ENCODE measurements at places on chromosomes 7 and 10.
A peak's percentile ranks its signal among the peaks of the same experiment; 100 is the strongest.

DNA sequence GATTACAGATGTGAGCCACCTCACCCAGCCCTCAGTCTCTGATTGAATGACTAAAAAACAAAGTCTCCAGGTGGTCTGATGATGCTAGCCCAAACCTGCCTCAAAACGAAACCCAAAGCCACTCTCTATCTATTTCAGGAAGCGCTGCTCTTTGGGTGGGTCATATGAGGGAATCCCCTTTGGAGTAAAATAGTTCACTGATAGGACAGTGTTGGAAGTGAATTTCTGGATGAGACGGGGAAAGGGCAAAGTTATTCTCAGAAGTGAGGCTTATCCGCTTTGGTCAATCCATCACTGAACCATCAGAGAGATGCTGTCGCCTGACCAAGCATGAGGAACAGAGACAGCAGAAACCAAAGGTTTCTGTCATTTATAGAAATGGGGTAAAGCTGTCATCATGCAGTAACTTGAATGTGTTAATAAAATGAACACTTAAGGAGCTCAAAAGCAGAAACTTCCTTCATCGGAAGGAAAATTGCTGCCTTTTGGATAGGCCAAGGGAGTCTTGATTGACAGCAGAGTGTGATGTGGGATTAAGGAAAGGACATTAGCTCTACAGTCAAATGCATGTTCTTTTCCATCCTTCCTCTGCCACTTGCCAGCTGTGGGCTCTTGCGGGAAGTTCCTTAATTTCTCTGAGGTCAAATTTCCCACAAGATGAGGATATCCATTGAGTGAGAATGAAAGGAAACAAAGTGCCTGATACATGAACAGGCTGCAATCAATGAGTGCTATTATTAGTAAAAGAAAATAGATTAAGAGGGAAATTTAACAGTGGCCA, 64.9 kb upstream of the C1QL3 start:
- no peak for DNase-seq

DNA sequence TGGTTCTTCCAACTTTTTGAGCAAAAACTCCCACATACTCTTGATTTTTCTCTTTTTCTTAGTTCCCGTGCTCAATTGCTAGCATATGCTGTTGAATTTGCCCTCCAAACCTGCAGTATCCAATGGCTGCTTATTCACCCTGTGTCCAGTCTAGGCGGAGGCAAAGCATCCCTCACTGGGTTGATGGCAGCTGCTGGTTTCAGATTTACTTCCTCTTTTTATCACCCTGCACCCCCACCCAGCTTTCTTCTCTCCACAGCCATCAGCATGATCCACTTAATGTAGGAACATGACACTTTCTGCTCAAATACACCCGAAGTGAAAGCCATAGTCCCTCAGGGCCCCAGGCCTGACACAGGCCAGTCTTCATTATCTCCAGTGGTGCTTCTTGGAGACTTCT, 87.6 kb upstream of the ADARB2 start:
- no peak for DNase-seq

DNA sequence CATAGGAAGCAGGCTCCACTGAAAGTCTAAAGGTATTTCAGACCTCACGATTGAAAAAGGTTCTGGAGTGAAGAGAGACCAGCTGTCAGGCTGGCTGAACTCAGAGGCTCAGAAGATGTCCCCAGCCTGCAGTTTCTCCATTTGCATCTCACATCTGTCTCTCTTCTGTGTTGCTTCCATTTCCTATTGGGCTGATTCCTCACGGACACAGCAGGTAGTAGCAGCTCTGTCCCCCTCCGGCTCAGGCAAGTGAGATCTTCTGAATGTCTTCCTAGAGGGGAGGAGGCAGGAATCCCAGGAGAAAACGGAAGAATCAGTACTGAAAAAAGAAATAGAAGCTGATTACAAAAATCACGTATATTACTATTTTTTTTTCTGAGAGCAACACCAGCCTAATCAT, 274.1 kb upstream of the COBL start:
- DNase-seq = no peak

DNA sequence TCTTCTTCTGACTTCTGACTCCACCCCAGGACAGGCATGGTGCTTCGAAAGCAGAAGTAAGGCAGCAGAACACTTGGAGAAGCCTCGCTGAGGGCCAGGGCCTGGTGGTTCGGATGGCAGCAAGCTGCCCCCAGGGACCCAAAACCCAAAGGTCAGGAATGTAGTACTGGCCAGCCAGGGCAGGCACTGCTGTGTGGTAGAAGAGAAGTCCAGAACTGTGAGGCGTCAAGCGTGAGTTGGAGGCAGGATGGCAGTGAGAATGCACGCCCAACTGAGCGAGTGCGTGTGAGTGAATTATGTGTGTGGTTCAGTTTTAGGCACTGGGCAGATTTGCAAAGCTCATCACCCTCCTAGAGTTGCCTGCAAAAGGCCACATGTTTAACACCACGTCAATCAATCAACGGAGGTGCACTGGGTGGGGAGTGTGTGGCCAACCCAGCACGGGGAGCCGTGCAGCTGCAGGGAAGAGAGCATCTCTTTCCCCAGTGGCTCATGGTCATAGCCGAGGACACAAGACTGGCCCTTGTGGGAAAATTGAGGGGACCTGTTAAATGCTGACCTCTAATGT, 144.3 kb downstream of the KCNMA1 start:
- no peak for DNase-seq

- DNase-seq = no peak
Observed at GRCh38 chr7:29119538-29119937, 26.8 kb downstream of the CPVL start.

- no peak for DNase-seq
Observed at GRCh38 chr7:45033931-45034290, 33.9 kb downstream of the CCM2 start.

GRCh38 chr10:104479906-104480593, 126.4 kb downstream of the CFAP58 start:
- no peak for DNase-seq

- no peak for DNase-seq
Observed at GRCh38 chr7:83548250-83548649, 100.7 kb downstream of the SEMA3E start.

DNA sequence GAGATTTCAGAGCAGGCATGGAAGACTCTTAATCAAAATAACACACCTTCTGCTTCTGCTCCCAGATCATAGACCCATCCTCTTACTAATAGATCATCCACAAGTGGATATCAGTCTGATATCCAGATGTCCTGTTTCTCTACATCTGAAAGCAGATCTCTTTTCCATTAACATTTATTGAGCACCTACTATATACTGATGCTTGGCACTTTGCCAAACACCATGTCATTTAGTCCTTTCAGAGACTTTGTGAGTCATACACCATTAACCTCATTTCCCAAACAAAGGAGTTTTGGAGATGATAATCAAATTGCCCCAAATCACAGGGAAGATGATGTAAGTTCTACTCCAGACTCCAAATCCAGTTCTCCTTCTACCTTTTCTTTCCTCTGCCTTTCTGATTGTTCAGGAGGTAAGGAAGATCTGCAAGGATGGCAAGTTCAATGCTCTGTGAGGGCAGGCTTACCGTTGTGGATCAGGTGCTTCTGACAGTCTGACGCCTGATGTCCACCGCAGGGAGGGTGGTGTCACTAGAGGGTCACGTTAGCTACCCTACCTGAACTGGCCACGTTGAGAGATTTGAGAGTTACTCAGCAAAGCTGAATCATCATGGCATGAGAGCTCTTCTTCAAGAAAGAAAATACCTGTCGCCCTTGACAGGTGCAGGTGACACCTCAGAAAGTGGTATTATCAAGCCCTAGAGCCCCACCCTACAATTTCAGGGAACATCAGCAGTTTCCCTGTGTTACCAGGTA, 269.6 kb upstream of the ZMIZ1 start:
- no peak for DNase-seq

- peak; percentile 46 for DNase-seq
Observed at GRCh38 chr7:149261316-149261828, 624 bp upstream of the ZNF783 start.

GRCh38 chr10:82888809-82889455, 1013.9 kb downstream of the NRG3 start:
- DNase-seq = no peak

DNA sequence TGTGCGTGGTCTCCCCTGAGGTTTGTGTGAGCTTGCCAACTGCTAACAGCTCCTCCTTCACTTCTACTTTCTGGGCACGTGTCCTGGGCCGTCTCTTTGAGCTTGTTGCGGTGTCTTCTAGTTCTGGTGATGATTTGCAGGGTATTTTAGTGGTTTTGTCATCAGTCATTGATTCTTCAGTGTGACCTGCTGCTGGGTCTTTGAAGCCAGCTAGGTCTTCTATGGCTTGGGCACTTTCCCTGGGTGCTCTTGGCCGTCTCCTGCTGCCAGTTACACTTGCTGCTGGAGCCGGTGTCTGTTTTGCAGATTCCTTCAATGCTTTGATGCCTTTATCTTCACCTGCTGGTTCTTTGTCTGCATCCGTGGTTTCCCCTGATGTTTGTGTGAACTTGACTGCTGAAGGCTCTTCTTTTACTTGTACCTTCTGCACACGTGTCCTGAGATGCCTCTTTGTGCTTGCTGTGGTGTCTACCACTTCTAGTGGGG, 23.0 kb downstream of the MKI67 start:
- DNase-seq = no peak

- peak; percentile 39 for DNase-seq
Observed at GRCh38 chr7:35723011-35723410, 28.1 kb upstream of the HERPUD2 start.

DNA sequence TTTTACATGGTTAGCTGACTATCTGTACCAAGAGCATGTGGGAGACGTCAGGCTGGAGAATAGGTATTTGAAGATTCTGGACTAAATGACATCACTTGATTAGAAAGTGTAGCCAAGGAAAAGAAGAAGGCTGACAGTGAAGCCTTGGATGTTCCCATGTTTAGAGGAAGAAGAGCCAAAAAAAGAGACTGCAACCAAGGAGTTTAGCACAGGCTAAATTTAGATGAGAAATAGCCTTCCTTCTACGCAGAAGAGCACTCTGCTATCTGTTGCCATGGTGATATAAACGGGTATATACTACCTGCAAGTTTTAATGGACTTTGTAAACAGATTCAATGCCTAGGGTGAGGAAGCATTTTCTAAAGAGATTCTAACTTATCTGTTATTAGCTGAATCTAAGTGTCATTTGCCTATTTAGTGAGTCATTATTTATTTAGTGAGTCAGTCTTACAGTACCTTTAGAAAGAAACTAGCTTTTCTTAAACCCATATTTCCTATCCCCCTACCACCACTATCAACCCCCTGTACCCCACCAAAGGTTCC, 69.8 kb downstream of the CDK6 start:
- peak; percentile 60 for DNase-seq

GRCh38 chr7:106568680-106569499, 92.1 kb downstream of the CCDC71L start:
- peak; percentile 11 for DNase-seq

DNA sequence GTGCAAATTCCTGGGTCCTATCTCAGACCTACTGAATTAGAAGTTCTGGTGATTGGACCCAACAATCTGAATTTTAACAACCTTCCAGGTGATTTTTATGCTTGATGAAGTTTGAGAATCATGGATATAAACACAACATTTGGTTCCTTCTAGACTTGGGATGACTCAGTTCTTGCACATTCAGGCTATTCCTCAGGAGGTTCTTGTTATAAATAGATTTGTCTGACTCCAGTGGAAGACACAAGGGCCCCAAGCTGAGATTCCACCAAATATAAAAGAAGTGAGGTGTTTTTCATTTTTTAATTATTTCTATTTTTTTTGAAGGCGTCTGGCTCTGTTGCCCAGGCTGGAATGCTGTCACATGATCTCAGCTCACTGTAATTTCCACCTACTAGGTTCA, 9.4 kb upstream of the TAS2R16 start:
- DNase-seq = peak; percentile 32

GRCh38 chr7:32216759-32217158, 146.6 kb upstream of the PDE1C start:
- DNase-seq = no peak

DNA sequence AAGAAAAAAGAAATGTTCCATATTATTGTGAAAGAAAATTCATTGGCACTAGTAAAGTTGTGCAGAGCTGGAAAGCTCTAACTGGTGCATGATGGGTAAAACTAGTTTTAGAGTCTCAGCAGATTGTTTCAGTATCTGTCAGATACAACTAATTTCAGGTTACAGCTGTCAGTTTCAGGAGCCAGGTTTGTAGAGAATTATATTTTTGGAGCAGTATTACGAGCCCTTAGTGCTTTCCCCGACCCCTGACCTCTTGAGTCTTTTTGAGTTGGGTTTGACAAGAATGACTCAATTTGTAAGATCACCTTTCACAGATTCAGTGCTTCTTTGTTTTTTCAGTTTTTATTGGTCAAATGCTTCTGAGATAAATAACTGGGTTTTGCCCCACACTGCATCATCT, 366.4 kb upstream of the PLXDC2 start:
- DNase-seq = no peak

GRCh38 chr7:132705146-132705545, 128.9 kb upstream of the PLXNA4 start:
- no peak for DNase-seq

GRCh38 chr10:29681676-29682448, 47.1 kb upstream of the SVIL start:
- DNase-seq = no peak

DNA sequence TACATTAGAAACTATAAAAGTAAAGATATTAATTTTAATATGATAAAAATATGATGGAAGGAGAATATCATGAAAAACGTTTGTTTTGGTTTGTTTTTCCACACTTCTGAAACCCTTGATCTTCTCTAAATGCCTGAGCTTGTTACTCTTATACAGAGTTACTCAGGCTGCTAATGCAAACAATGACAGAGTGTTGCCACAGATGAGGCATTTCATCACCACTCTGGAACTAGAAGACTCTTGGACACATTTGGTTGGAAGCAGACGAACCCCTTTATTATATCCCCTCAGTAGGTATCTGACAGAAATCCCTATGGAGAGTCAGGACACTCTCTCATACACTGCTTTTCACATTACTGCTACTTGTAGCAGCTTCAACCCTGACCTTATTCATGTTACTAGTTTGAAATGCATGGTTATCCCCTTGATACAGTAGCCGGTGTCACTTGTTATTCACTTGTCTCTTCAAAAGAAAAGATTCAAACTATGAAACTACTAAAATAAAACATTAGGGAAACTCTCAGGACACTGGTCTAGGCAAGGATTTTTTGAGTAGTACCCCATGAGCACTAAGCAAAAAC, 66.9 kb downstream of the SEMA3C start:
- no peak for DNase-seq

DNA sequence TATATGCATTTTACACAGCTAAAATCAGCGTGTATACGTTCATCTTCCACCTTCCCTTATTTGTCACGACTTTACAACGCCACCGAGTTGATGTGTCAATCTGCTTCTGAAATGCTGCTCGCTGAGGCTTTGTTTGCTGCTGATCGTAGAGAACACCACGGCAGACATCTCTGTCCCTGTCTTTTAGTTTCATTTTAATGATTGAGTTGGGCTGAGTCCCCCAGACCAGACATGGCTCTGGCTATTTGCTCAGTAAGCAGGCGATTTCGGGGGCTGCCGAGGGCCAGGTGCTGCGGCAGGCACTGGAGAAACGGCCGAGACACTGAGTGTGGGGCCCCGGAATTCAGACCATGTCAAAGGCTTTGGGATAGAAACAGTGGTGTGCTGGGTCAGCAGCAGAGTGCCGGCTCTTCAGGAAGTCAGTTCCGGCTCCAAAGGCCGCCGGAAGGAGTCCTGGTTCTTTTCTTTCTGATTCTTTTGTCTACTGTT, 5.0 kb downstream of the LRRC27 start:
- DNase-seq = no peak

Measured in A172 (cell line).